ENCODE measurements at places on chromosomes 3 and 15.

- no peak for DNase-seq
These were observed 6.4 kb downstream of the C3orf52 start for GRCh38 chr3:112092496-112093179.

- DNase-seq = no peak
These were observed 41.8 kb downstream of the EPHB3 start for GRCh38 chr3:184603151-184604030.

GRCh38 chr3:89315750-89316470 is 208.5 kb downstream of the EPHA3 start:
- no peak for DNase-seq

DNA sequence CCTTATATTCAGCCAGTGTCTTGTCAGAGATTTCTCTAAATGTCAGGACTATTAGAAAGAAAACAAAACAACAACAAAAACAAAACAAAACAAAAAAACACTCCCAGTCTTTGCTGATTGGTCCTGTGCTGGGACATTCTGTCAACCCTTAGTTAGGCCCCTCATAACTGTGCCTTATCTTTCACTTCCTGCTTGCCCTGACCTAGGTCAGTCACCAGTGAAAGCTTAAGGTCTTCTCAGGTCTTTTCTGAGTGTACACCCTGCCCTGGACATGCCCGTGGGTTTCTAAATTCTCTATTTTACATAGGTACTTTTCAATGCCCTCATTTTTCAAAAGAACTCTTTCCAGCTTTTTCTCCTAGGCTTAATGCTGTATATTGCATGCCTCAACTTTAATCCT is 454.1 kb downstream of the GRM7 start:
- DNase-seq = no peak

- DNase-seq = no peak
These were observed 14.7 kb upstream of the TRIM59 start for GRCh38 chr3:160464321-160464720.

DNA sequence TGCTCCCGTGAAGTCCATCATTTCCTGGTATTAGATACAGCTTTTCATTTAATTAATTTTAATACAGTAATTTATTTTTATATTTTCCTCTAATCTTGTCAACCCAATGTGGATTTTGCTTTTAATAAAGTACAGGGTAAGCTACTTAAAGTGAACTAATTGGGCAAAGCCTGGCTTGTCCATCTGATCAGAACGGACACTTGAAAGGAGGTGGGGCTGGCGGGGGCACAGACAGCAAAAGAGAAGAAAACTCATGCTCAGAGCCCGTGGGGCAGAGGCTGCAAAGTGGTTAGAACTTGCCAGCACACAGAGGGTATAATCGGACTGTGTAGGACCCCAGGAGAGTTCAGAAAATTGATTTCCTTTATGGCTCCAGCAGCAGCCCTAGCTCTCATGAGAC is 443.1 kb upstream of the MDFIC2 start:
- DNase-seq = no peak

GRCh38 chr3:177816667-177817208 is 619.5 kb upstream of the TBL1XR1 start:
- no peak for DNase-seq

DNA sequence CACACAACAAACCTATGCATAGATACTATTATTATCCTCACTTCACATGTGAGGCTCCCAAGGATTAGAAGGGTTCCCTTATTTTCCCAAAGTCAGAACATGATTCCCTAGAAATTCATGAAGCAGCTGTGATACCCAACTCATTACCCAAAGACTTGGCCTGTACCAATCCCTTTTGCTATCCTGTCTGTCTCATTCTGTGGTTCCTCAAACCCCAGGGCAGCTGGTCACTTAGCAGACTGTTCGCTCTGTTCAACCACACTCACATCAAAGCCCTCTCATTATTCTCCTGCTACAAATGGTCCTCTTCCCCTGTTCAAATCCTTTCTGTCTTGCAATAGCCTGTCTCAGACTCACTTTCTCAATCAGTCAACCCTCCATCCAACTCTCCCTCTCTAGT is 154.3 kb upstream of the TRIM42 start:
- no peak for DNase-seq

- DNase-seq = no peak
These were observed 40.3 kb downstream of the MBNL1 start for GRCh38 chr3:152309031-152309430.

GRCh38 chr15:73950831-73951561 is 24.7 kb downstream of the LOXL1 start:
- DNase-seq = no peak

- no peak for DNase-seq
These were observed 795.4 kb upstream of the SEMA6D start for GRCh38 chr15:46921891-46922290.

GRCh38 chr15:79408041-79408440 is 24.1 kb upstream of the MINAR1 start:
- DNase-seq = no peak

- DNase-seq = peak; percentile 49
These were observed 5.8 kb upstream of the RPL29 start for GRCh38 chr3:52001443-52001974.

DNA sequence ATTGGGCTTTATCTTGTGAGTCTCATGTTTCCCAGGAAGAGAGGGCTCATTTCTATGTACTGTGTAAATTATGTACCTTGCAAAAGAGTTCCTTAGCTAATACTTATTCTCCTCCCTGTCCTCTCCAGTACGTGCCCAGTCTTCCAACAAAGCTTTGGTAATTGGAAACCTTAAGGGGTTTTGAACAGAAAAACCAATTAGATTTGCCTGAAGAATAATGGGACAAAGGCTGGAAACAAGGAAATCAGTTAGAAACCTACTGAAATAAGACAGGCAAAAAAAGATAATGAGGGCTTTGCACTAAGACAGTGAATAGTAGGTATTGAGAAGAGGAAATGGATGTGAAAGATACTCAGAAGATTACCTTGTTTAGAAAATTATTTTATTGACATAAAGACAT is 82.5 kb downstream of the SPRED1 start:
- DNase-seq = no peak

DNA sequence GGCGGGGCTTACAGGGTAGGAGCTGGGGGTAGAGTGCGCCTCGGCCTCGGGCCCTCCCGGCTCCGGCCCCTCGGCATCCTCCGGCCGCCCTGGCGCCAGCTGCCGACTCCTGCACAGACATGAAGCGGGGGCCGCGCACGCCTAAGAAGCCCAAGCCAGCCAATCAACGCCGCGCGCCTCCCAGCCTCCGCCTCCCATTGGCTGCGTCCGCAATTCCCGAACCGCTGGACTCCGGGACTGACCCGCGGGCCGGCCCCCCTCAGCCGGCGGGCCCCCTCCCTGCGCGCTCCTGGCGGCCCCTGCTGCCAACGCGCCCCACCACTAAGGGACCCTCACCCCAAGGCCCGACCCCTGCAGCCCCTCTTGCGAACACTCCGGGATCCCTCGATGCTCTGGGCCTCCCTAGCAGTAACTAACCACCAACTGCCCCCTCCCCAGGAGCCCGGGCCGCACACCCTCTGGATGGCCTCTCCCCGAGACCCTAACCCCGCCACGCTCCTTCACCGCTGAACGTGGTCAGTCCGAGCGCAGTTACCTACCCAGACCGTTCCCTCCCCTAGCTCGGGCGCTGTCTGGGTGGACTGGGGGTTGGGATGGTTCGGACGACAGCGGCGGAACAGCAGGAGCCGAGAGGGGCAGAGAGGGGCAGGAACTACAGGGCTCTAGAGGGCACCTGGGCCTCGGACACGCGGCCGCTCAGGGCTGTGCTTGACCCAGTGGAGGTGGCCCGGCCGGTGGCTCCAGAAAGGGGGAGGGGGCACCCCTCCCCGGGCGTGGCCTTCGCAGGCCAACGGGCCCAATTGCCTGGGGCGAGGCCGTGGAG is 5.0 kb downstream of the GATA2 start:
- peak; percentile 60 for DNase-seq

Data from NCI-H748 treated with DMSO at 0.1 percent for 48 hours (cell line).